ENCODE measurements at places on chromosomes 6 and 20.

DNA sequence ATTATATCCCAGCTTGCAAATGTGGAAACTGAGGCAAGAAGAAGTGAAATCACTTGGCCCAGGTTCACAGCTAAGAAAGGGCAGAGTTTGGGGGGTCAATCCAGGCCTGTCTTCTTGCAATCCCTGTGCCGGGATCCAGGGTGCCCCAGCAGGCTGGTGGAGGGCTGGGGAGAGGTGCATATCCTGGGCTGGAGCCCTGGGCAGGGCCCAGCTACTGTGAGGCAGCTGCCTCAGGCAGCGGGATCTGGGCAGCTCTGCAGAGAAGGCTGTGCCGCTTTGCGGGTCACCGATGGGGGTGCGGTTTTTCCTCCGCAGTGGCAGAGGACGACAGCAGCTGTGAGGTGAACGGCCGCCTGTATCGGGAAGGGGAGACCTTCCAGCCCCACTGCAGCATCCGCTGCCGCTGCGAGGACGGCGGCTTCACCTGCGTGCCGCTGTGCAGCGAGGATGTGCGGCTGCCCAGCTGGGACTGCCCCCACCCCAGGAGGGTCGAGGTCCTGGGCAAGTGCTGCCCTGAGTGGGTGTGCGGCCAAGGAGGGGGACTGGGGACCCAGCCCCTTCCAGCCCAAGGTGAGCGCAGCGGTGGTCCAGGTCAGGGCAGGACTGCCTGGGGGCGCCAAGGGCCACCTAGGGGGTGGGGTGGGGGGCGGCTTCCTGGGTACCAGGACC is 9.4 kb downstream of the CCN5 start:
- DNase-seq: peak; percentile 78

DNA sequence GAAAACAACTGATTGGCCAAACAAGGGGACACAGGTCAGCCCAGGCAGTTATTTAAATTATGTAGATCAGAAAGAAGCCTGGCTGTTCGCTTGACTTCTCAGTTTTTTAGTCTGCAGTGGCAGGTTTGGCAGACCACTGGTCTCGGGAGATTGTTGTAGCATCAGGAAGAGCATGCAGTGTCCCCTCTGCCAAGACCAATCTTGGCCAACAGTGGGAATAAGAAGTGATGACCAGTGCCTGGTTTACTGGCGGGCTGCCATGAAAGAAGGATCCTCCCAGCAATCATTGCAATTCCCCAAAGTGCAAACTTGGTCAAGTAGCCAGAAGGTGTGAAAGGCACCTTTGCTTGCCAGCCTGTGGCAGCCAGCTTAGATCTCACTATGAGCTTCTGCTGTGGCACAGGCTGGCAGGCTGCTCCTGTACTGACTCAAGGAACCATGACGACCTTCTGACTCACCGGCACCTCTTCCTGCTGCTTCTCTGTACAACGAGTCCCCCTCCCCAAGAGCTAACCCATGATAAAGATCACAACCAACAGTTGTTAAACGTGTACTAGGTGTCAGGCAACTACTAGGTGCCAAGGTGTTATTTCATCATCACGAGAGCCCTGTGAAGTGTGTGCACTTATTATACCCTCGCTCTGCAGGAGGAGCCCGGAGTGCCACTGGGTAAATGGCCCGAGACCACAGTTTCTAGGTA is 76.8 kb upstream of the DUSP22 start:
- DNase-seq: peak; percentile 59

GRCh38 chr20:60510356-60510755 is 552.1 kb downstream of the CDH26 start:
- no peak for DNase-seq

- no peak for DNase-seq
These were observed 3.5 kb downstream of the NDUFAF5 start for GRCh38 chr20:13788167-13788834.

GRCh38 chr6:28618898-28619555 is 93.3 kb downstream of the GPX5 start:
- no peak for DNase-seq

- no peak for DNase-seq
These were observed 46.4 kb upstream of the CDKAL1 start for GRCh38 chr6:20487669-20488375.

Data from posterior vena cava (tissue), 2 donors.